ENCODE measurements at places on chromosomes 2 and 18. TPM values are rescaled to one million over a fixed set of nuclear protein-coding genes. Genes with fewer than 3 reads are reported as not detected.

GRCh38 chr2:112566104-112566503, 18.3 kb upstream of the CHCHD5 start:
- no peak for DNase-seq

DNA sequence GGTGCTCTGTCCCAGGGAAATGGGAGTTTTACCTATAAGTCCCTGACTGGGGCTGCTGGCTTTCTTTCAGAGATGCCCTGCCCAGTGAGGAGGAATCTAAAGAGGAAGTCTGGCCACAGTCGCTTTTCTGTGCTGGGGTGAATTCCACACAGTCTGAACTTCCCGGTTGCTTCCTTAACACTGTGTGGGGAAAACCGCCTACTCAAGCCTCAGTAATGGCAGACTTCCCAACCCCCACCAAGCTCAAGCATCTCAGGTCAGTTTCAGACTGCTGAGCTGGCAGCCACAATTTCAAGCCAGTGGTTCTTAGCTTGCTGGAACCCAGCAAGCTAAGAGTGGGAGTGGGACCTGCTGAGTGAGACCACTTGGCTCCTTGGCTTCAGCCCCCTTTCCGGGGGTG, 54.9 kb downstream of the NUP35 start:
- DNase-seq, result no peak

The NT5DC4 gene
- total RNA-seq, result not detected

DNA sequence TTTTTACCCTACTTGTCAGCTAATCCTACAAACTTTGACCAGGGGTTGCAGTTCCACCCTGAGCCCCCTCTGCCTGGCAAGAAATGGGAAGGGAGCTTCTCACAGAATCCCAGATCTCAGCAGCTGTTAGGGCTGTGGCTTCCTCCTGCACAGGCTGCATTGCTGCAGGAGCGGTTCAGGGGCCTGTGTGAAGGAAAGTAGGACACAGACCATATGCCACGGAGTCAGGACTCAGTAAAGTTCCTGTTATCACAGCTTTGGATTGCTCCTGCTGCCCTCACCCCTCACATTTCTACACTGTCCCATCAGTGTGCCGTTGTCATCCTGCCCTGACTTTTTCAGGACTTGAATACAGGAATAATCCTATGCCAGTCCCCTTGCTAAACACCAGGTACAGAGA, 62.8 kb upstream of the SP3 start:
- no peak for DNase-seq

DNA sequence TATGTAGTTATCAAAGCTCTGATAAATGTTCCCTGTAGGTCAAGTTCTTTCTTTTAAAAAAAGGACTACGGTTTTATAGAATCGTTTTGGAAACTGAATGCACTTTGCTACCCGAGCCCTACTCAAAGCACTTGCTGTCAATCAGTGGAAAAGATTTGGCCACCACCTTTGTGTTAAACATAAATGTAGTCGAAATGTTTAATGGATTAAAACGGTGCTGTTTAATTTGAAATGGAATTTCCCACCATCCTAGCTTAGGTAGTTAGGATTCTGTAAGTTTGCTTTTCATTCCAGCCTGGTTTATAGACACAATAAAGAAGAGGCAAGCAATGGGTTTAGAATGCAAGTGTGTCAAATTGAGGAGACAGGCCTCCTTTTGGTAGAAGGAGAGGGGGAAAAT, 69.4 kb upstream of the MMADHC start:
- DNase-seq, result no peak

The LOXHD1 gene
- 0.17 TPM for total RNA-seq

DNA sequence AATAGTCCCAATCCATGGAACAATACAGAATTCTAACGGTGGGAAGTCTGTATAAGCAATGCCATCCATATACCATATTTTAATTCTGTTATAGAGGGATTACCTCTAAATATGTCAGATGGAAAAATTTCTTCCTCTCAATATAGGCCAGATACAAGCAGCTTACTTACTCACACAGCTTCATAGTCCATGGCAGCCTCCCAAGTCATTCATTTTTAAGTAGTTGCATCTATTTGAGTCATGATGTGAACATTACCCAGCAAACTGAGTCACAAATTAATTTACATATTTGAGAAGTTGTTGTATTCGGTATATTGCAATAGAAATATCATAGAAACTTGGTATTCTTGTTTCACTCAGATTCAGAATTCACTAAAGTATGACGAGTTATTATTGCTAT, 20.3 kb downstream of the TBR1 start:
- no peak for DNase-seq

DNA sequence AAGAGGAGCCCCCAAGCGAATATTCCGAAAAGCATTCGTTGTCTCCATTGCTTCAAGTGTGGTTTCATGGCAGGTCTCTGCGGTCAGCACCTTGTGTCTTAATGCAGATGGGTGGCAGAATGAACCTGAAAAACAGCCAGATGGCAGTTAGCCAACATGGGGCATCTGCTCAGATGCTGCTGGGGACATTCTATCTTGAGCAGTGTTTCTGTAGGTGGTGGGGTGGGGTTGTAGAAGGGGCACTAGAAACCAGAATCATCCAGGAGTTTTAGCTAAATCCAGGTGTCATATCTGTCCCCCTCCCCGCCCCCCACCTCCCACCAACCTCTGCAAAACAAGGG, 42.1 kb downstream of the ST6GAL2 start:
- DNase-seq, result no peak

GRCh38 chr2:68828887-68829708, 42.1 kb downstream of the BMP10 start:
- DNase-seq, result peak; percentile 30

The C2orf92 gene
- 2.9 TPM for total RNA-seq

The SCN2A gene
- 0.52 TPM for total RNA-seq

The MBP gene
- total RNA-seq, result 20.7 TPM

- DNase-seq, result no peak
Measured at GRCh38 chr2:138537170-138537915, 35.8 kb downstream of the SPOPL start.

The SH3BP4 gene
- total RNA-seq, result 57.6 TPM

GRCh38 chr18:57561261-57561660, 25.2 kb downstream of the FECH start:
- no peak for DNase-seq

DNA sequence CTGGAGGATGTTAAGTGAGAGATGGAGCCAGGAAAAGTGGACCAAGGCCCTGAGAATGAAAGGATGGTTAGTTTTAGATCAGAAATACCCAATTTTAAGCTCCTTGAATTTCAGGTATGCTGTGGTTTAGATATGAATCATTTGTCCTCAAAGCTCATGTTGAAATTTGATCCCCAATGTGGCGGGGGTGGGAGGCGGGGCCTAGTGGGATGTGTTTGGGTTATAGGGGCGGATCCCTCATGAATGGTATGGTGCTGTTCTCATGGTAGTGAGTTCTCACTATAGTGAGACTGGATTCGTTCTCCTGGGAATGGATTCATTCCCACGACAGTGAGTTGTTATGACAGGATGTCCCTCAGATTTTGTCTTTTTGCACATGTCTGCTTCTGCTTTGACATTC, 11.4 kb downstream of the MYO5B start:
- peak; percentile 60 for DNase-seq

- DNase-seq, result no peak
Measured at GRCh38 chr2:159737917-159738296, 25.6 kb downstream of the MARCHF7 start.

Data from GM23338 (cell line).